Hematopoietic multipotent progenitor cell treated with erythropoietin and hydrocortisone succinate and interleukin-3 and kit ligand, for 4 days (in vitro differentiated cells): ENCODE measurements at places on chromosomes 16 and 17.

DNA sequence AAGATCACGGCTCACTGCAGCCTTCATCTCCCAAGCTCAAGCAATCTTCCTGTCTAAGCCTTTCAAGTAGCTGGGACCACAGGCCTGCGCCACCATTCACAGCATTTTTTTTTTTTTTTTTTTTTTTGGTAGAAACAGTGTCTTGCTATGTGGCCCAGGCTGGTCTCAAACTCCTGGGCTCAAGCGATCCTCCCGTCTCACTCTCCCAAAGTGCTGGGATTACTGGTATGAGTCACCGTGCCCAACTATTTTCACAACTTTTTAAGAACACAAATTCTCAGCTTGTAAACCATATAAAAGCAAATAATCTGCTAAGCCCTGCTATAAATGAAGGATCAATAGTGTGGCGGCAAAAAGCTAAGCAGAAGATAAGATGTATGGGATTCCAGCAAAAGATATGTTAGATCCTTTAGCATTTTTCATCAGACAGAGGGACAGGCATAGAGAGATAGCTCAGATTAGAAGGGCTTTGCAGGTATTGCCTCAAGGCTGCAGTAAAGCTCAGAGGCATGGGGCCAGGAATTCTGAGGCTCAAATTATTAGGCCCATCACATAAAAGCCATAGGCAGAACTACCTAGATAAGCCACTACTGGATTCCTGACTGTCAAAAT lies 55.1 kb downstream of the EMP2 start:
- DNase-seq: no peak

DNA sequence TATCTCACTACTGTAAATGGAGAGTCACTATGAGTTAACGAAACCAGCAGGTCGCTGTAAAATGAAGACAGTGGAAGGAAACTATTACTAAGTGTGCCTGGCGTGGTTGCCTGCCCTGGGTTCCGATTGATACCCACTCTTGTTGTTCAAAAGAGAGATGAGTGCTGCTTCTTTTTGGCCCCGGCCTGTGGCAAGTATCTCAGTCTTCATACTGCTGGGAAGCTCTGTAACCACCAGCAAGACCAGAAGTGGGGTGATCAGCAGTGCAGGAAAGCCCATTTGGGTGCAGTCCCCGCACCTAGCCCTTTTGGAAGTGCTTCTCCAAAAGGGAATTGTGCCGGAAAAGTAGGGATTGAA lies 104.5 kb downstream of the SNX29 start:
- no peak for DNase-seq

- DNase-seq: no peak
Measured at GRCh38 chr16:83306961-83307593, 500.7 kb upstream of the HSBP1 start.

DNA sequence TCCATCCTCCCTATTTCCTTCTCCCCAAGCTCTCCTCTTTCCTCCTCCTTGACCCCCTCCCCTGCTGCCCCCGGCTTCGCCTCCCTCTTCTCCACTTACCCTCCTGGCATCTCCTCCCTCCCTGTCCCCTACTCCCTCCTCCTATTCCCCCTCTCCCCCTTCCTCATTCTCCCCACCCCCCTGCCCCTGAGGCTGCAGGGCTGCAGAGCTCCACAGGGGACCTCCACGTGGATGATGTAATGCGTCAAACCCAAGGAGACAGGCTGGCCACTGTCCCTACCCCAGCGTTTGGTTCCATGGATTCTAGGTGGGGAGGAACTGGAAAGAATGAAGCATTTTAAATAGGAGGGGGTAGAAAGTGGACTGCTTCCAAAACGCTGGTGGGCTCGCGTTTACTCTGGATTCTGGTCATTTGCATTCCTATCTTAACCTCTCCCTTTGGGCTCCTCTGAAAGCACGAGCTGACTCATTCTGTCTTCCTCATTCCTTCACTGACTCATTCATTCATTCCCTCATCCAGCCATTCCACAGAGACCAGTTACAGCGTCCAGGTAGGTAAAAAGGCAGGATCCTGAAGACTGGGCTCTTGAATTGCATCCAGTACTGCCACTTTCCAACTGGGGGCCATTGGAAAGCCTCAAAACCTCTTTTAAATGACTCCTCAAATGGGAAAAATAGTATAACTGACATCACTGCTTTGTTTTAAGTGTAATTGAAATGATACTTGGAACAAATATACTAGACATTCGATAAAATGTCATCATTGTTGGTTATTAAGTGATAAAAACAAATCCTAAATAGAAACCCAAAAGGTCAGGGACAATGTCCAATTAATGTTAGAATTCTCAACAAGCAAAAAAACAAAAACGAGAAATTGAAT lies 943 bp upstream of the COTL1 start:
- DNase-seq: peak; percentile 46

DNA sequence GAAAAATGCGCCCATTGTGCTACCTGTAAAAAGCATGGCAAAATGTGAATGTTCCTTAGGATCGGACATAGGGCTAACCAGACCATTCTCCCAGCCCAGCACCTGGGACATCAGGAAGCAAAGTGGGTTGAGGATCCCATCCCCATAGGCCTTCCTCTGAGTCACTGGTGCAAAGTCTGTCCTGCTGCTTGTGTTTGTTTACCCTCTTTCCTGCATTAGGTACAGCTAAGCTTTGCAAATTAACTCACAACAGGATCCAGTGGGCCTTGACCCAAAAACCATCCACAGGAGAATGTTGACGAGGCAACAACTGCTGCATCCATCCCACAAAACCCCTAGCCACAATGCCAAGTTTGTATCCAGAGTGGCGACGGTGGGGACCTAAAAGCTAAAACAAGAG lies 106.2 kb downstream of the GRIN2A start:
- DNase-seq: no peak

DNA sequence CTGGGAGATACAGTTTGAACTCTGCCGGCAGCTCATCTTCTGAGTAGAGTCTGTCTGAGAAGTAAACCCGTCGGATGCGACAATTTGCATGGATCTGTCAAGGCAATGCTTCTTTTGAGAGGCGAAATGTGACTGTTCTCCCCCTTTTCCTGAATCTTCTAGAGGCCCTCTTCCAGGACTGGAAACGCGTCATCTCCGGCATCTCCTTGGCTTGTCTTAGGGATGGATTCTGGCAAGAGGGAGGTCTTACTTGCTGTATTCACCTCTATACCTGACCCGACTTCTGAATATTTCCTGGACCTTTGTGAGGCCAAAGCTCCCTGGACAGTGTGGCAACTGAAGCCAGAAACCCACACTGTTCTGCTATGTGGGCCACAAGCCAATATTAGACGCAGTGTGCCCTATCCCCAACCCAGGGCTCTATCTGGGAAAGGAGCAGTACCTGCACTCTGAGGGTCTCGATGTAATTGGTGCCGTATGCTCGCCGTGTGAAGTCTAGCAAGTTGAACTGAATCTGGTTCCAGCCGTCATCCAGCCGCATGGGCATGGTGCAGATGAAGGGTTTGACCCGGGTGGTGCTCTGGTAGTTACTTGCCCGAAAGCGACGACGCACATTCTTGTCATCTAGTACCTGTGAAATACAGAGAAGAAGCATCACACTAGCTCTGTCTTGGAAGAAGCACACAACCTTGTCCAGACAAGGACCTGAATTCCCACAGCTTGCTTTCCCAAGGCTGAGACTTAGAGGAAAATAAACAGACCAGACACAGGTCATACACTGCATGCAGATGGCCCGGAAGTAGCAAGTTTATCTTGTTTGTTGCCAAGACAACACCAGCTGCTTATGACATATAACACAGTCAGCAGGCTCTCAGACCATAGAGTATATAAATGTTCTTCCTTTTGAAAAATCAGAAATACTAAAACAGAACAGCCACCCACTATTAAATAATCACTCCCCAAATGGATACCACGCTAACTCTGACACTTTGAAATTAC lies 14.1 kb downstream of the CFAP20 start:
- no peak for DNase-seq

- DNase-seq: no peak
Measured at GRCh38 chr16:11692171-11692570, 23.9 kb downstream of the SNN start.

DNA sequence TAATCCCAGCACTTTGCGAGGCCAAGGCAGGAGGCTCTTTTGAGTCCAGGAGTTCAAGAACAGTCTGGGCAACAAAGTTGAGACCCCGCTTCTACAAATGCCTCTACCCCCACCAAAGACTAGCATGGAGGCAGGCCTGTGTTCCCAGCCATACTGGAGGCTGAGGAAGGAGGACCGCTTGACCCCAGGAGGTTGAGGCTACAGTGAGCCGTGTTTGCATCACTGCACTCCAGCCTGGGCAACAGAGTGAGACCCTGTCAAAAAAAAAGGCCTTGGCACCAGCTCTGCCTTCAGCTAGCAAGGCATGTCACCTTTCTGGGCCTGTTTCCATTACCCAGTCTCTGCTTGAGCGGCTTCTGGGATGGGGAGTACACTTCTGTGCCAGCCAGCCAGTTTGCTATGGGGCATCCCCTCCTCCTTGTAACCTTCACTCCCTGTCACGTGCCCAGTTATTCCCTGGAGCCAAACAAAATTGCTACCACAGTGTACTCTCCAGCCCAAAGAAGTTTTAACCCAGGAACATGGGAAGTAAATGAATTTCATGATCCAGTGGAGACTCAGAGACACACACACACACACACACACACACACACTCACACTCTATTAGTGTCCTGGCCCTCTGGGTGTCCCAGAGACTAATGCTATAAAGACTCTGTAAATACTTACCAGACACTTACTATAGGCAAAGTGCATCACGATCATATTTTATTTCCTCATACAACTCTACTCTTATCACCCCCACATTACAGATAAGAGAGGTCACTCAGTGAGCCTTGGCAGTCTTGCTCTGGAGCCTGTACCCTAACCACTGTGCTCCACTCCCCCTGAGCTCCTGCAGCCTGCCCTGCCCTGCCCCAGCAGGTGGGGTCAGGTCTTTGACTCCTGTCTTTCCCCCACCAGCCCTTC lies 2.5 kb downstream of the CISD3 start:
- DNase-seq: peak; percentile 42

GRCh38 chr16:31071861-31072260 lies 2.2 kb downstream of the ZNF668 start:
- no peak for DNase-seq

DNA sequence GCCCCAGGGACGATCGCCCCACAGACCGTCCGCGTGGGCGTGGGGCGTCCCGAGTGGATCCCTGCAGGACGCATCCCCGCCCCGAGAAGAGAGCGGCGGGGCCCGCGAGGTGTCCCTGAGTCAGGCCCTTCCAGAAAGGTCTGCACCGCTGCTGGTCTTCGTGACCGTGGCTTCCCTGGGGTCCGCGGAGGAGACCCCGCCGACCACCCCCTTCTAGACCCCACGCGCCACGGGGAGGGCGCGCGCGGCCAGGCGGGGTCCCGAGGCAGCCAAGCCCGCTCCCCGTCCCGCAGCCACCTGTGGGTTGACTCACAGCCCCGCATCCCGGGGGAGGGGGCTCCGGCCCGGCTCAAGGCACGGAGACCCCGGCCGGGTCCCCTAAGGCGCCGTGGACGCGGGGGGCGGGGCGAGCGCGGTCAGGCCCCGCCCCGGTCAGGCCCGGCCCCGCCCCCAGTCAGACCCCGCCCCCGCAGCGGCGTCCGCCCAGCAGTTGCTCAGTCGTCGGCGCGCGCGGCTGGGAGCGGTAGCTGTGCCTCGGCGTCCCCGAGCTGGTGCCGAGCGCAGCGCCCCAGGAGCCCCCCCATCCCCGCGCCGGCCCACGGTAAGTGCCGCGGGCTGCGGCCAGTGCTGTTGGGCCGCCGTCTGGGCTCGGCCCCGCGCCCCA lies at the start of gene BAIAP3:
BAIAP3 (plus strand) TSS at position 497 of the 664 bp plus-strand sequence. CDS start 4,905 bp downstream, outside the sequence.
- peak; percentile 71 for DNase-seq

DNA sequence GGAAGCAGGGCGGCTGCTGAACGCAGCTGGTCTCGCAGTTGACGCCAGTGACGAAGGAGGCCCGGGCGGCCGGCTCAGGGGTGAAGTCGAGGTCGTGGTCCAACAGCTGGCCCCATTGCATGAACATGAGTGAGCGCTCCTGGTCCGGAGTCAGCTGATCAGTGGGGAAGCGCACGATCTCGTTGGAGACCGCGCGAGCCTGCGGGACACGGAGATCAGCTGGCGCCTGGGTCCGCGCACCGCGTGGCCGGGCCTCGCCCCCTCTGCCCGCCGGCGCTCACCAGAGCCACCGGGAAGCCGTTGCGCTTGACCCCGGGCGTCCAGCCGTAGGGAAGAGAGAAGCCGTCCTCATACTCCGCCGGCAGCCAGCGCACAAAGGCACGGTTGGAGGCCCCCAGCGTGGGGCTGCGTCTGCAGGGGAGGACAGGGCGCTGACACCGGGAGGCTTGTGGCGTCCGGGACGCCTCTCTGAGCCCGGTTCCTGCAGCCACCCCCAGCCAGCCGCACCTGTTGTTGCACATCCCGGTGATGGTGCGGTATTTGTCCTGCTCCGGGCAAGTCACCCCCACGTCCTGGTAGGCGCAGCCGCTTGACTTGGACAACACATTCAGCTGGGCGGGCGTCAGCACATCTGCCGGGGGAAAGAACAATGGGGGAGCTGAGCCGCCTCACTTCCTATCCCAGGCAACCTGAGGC lies 1.6 kb downstream of the MPO start:
- peak; percentile 18 for DNase-seq

DNA sequence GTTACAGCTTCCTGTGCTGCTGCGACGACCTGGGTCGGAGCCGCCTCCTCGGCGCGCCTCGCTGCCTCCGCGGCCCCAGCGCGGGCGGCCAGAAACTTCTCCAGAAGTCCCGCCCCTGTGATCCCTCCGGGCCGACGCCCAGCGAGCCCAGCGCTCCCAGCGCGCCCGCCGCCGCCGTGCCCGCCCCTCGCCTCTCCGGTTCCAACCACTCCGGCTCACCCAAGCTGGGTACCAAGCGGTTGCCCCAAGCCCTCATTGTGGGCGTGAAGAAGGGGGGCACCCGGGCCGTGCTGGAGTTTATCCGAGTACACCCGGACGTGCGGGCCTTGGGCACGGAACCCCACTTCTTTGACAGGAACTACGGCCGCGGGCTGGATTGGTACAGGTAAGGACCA lies 746 bp downstream of the HS3ST2 start:
- DNase-seq: no peak

DNA sequence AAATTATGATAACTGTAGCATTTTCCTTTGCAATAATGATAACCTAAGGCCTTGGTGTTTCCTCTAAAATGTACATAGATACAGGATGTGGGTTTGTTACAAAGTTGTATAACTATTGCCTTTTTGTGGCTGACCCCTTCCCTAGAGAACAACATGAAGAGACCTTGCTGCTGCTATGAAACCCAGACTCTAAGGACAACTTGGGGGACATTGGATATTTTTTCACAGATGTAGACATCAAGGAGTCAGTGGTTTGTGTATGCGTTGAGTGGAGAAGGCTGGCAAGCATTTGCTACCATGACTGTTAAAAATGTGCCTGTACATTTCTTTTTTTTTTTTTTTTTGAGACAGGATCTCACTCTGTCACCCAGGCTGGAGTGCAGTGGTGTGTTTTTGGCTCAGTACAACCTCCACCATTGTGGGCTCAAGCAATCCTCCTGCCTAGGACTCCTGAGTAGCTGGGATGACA lies 12.3 kb downstream of the HMOX2 start:
- peak; percentile 53 for DNase-seq

GRCh38 chr16:85413691-85414663 lies 199.1 kb upstream of the GSE1 start:
- no peak for DNase-seq

GRCh38 chr16:1991948-1992703 lies 2.4 kb downstream of the SYNGR3 start:
- DNase-seq: peak; percentile 97
